ENCODE measurements at places on chromosomes 13 and 19.

DNA sequence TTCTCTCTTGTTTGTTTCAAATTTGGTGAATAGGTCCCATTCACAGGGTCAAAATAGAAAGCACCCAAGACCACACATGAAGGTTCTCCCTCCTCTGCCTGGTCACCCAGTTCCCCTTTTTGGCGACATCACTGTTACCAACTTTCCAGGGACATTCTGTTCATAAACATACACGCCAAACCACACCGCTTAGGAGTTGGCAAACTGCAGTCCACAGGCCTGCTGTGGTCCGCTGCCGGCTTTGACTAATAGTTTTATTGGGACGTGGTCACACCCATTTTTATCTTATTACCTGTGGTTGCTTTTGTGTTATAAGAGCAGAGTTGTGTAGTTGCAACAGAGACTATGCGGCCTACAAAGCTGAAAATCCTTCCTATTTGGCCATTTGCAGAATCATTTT is 24.2 kb downstream of the UHRF1 start:
- DNase-seq: no peak

DNA sequence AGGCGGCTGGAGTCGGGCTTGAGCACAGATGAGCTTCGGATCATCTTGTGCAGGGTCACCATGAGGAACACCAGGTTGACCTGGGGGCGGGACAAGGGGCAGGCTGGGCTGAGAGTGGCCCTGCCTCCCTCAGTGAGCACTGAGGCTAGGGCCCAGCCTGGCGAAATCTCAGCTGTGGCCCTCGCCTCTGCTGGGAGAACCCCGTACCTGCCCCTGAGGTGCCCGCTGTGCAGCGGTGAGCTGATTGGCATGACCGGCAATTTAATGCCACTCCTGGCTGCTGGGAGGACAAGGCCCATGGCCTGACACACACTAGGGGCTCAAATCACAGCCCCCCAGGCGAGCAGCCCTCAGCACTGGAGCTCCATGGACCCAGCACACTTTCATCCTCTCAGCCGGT is 19.7 kb upstream of the ASF1B start:
- DNase-seq: no peak

GRCh38 chr19:14561847-14562351 is 10.0 kb downstream of the NDUFB7 start:
- DNase-seq: no peak

- no peak for DNase-seq
Measured at GRCh38 chr19:18128044-18128443, 24.9 kb upstream of the PIK3R2 start.

- no peak for DNase-seq
Measured at GRCh38 chr19:30930941-30931706, 418.1 kb downstream of the TSHZ3 start.

DNA sequence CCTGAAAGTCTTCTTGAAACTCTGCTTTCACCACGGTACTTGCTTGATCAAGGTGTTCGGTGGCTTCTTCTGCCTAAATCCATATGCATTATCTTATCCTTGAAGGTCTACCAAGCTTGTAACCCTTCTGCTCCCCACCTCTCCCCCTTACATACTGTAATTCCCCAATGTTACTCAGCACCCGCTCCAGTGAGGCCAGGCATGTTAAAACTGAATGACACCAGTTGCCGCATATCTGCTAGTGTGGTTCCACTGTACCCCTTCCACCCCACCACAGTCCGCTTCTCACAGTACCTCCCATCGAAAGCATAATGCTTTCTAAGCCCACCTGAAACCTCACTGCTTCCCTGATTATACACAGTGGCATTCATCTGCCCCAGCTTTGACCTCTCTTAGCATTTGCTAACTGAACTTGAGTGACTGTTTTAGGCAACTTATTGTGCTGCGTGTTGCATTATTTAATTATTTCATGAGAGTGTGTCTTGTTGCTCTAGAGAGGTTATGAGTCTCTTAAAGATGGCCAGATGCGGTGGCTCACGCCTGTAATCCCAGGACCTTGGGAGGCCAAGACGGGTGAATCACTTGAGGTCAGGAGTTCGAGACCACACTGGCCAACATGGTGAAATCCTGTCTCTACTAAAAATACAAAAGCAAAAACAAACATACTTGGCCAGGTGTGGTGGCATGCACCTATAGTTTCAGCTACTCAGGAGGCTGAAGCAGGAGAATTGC is 87.6 kb upstream of the MBNL2 start:
- no peak for DNase-seq

- DNase-seq: peak; percentile 13
Measured at GRCh38 chr13:32246468-32246867, 68.7 kb downstream of the ZAR1L start.

Data from epithelial cell of proximal tubule (primary cell).